Posterior cingulate gyrus (tissue), 11 donors: ENCODE measurements at places on chromosomes 7 and 10.

- no peak for DNase-seq
Observed at GRCh38 chr10:58268454-58268945, 462 bp upstream of the CISD1 start.

GRCh38 chr10:61140765-61141392, 196.9 kb upstream of the RHOBTB1 start:
- no peak for DNase-seq

GRCh38 chr7:16753932-16754855, 639 bp downstream of the TSPAN13 start:
- DNase-seq: peak; percentile 18

DNA sequence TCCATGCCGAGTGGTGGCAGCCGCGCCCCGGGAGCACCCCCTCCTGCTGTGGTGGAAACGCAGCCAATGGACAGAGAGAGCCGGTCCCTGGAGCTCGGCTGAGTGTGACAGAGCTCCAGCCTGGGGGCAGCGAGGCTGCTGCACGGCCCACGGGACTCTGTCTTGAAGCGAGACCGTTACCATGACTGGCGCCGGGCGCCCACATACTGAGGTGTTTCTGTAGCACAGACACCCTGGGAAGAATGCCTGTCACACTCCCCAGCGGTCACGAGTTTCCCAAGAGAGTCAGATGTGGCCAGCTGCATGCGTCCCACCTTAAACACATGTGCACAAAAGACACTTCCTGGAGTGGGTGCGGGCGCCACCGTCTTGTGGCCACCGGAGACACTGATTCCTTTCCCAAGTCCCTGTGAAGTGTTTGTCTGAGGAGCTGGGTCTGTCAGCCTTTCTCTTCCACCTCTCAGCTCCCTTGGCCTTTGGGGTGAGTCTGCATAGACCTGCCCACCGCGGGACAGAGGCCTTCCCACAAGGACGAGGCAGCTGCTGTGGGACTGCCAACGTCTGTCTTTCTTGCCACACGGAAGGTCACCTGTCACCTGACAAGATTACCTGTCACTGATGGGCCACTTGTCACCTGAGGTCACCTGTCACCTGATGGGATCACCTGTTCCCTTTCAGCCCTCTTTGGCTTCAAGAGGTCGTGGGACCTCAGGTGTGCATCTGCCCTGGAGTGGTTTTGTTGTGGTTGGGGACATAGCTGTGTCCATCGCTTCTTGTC, 94.6 kb downstream of the DNAJB6 start:
- peak; percentile 72 for DNase-seq

DNA sequence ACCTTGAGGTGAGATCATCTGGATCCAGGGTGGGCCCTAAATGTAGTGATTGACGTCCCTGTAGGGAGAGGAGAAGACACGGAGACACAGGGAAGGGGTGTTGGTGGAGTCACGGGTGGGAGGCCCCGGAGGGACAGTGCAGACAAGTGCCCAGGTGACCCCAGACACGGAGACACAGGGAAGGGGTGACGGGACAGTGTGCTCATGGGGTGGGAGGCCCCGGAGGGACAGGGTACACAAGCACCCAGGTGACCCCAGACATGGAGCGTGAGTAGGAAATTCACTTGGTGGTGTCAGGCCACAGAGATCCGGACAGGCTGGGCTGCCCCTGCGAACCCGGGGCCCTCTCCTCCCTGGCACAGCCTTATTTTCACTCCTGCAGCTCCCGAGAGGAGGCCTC, 176.9 kb downstream of the PTPRN2 start:
- DNase-seq: no peak

DNA sequence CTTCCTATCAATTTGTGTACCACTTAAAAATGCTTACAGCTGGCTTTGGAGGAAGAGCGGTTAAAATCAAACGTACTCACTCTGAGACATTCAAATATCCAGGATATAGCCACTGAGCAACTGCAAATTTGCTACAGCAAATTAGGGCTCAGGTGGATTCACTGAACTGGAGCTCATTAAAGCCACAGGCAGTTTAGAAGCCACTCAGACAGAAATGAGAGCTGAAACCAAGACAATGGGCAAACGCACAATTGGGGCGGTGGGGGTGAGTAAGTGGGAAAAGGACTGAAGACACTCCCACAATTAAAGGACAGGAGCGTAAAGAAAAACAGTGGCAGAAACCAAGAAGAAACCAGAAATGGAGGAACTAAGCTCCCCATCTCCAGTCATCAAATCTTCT, 20.5 kb downstream of the MPP7 start:
- DNase-seq: no peak

DNA sequence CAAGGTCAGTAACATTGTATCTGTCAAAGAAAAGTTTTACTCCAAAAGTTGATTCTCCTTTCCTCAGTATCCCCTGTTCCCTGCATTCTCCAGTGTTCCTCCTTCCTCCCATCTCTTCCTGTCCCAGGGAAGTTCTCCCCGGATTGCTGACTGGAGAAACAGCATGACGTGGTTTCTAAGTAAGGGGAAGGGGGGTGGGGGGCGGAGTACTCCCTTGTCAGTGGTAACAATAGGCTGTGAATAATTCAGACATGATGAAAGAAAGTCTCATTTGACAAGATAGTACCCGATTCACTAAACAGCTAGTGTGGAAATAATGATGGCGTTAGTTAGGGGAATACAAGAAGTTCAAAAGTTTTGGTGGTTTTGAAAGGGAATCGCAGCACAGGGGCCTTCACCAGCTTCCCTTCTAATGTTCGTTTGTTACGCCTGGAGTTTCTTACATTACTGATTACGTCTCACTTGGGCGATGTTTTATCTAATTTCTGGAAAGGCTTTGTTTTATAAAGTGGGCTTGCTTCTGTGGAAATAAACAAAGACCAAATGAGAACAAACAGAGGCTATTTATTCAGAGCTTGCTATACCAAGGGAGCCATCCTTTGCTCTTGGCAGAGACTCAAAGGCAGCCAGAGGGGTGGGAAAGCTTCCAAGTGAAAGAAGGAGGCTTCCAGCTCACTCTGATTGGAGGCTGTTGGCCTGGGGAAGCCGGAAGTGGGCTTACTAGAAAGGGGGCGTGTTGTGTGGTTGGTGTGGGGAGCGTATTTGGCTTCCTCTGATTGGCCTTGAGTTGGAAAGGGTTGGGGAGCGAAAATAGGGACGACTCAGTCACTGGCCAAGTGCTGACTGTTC, 453.7 kb downstream of the SDK1 start:
- DNase-seq: peak; percentile 80

- DNase-seq: no peak
Observed at GRCh38 chr10:43605850-43606322, 352 bp upstream of the ZNF485 start.

DNA sequence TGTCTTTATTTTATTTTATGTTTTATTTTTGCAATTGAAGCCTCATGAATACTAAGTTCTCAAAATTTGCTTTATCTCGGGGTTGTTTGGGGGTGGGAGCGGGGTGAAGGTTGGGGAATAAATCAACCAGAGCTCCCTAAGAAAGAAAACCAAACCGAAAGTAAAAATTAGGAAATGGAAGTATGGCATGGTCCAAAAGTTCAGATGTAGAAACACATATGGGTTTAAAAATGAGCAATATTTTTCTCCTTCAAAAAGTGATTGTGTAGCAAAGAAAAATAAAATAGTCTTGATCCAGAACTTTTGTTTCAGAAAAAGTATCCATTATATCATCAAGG, 177.4 kb upstream of the PLXDC2 start:
- DNase-seq: no peak

- no peak for DNase-seq
Observed at GRCh38 chr7:110944448-110944847, 146.5 kb upstream of the LRRN3 start.

GRCh38 chr10:69677985-69678654, 48.1 kb downstream of the FAM241B start:
- DNase-seq: no peak

DNA sequence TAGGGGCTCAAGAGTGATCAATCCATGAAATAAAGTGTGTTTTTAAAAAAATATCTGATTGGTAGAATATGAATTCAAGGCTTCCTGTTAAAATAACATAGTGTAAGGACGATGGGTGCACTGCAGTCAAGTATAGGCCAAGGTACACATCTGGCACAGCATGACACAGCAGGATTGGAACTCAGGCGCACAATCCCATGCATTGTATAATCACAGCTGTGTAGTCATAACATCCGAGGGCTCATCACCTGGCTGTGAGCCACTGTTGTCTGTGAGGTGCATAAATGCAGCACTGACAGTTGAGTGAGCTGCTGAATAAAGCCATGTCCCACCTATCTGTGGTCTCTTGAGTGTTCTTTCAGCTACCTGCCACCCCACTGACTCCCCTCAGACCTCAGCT, 142.3 kb upstream of the HPS1 start:
- peak; percentile 73 for DNase-seq

GRCh38 chr7:494906-495305, 24.7 kb downstream of the PDGFA start:
- peak; percentile 19 for DNase-seq

GRCh38 chr10:31768467-31768866, 160.2 kb downstream of the ARHGAP12 start:
- DNase-seq: no peak

DNA sequence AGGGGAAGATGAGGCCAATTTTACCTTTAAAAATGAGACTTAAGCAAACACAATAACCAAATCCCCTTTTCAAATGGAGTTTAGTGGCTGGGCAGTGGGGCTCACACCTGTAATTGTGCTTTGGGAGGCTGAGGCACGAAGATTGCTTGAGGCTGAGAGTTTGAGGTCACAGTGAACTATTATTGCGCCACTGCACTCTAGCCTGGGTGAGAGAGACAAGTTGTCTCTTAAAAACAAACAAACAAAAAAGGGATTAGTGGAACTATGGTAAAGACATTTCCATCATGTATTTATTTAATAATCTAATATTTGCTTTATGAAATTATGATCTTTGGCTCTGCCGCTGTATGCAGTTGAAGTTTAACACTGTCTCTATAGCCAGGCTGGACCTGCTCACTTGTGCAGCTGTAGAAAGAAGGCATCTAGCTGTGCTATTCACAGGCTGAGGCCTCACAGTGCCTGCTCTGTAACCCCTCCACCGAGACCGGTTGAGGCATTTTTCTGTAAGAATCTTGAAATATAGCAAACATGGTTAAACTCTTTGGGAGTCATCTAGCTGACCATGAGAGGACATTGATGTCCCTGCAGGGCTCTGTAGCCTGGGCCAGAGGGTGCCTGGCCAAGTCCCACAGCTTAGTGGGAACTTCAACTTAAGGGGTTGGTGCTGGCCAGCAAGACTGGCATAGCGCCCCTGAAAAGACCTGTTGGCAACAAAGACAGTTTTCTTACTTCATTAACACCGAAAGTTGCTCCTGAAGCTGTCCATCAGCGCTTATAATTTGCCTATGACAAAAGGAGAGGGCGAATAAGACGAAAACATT, 131.8 kb downstream of the BMPER start:
- no peak for DNase-seq

GRCh38 chr10:13815756-13816155, 229.0 kb downstream of the PRPF18 start:
- no peak for DNase-seq

- DNase-seq: no peak
Observed at GRCh38 chr7:26151096-26151495, 902 bp upstream of the NFE2L3 start.

DNA sequence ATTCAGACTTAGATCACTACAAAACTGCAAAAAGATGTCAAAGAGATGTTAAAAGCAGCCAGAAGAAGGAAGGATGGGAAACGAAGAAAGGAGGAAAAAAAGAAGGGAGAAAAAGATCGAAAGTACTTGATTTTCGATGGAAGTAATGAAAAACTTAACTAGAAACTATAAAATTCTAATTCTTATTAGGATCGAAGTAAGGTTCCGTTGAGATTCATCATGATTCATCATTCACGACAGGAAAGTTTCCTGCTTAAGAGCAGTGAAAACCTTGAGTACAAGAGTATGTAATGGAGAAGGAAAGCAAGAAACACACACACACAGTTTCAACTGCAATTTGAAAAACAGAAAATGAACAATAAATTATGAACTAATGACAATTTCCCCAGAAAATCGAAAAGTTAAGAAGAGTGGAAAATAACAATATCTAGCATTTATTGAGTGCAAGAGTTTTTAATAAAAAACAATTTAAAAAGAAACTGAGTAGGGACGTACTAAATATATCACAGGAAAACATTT, 1.1 kb upstream of the ING3 start:
- DNase-seq: no peak

DNA sequence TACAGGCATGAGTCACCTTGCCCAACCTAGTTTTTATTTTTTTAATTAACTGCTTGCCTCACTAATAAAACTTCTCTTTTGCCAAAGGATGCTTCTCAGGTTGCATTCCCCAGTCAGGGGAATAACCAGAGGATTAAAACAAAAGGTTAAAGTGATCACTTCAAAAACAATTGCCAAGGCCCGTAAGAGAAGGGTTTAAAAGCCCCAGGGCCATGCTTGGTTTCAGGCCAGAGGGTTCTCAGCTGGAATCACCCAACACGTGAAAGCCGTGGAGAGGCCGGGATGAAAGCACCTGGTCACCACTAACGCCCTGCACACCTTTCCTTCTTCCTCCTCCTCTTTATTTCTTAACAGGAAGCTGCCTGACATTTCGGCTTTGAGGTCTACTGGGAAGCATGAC, 587.5 kb downstream of the PTPRN2 start:
- no peak for DNase-seq

GRCh38 chr10:76624470-76624869, 1013.1 kb downstream of the KCNMA1 start:
- no peak for DNase-seq

- no peak for DNase-seq
Observed at GRCh38 chr7:23700046-23700445, 10.0 kb upstream of the STK31 start.

- DNase-seq: no peak
Observed at GRCh38 chr7:42348631-42349030, 111.6 kb upstream of the GLI3 start.

GRCh38 chr10:59885430-59886134, 20.8 kb downstream of the CCDC6 start:
- DNase-seq: no peak

DNA sequence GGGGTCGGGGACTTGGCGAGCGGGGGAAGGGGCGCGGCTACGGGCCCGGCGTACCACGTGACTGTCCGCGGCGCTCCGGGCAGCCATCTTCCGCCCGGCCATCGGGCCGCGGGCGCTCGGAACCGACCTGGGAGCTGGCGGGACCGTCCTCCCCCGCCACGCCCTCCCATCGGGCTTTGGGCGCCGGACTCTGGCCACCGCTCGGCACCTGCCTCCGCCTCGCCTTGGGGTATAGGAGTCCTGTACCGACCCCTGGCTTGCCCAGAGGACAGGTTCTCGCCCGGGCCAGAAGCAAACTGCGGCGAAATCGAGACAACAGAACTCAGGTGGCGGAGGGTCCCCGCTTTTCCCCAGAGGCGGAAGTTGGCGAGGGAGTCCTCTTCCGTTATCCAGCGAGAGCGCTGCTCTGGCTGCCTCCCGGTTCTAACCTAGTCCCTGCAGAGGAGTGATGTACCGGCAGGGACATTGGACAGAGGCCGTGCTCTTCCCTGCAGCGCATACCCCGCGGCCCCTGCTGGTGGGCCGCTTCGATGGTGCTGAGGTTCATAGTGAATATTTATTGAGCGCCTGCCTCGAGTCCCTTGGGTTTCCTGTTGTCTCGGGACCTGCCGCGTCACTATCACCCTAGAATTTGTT, 1.2 kb upstream of the SGMS1 start:
- peak; percentile 92 for DNase-seq

GRCh38 chr7:74587435-74588126, 69.9 kb upstream of the GTF2I start:
- DNase-seq: no peak
